Immature natural killer cell (primary cell): ENCODE measurements at places on chromosomes 11 and 22. TPM values are rescaled to one million over a fixed set of nuclear protein-coding genes. Genes with fewer than 3 reads are reported as not detected.

- no peak for DNase-seq
- no peaks in the 10 kb centered on the region for H3K36me3 ChIP-seq
- no peak overlapping the region for H3K4me3 ChIP-seq
- peak overlapping the region; percentile 49 for H3K27ac ChIP-seq
Observed at GRCh38 chr11:61119055-61119454, 16.8 kb downstream of the CD5 start.

DNA sequence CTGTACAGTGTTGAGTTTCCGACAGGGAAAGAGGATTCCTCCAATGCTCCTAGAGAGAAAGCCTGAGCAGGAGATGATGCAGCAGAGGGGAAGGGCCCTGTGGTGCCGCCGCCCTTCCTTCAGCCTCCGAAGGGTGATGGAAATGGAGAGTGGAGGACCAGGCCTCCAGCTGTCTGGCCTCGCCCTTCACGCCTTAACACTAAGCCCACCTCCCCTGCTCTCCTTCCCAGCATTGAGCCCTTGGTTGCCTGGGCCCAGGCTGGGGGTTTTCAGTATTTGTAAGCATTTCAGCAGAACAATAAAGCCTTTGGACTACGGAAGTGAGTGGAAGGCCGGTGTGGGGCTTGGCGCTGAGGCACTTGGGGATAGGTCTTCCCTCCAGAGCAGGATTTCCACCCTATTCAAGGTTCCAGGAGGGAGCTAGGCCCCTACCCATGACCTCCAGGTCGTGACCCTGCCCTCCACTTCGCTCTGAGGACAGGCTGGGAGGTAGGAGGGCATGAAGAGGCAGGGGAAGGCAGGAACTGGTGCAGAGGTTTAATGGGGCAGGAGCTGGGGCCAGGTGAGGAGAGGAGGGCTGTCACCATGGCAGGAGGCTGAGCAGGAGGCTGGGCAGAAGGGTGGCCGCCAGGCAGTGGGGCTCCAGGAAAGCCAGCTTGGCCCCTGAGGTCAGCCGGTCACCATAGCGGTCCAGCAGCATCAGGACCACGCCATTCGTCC, 21.6 kb downstream of the TREH start:
- no peak overlapping the region for H3K4me3 ChIP-seq
- no peaks in the 10 kb centered on the region for H3K27me3 ChIP-seq

DNA sequence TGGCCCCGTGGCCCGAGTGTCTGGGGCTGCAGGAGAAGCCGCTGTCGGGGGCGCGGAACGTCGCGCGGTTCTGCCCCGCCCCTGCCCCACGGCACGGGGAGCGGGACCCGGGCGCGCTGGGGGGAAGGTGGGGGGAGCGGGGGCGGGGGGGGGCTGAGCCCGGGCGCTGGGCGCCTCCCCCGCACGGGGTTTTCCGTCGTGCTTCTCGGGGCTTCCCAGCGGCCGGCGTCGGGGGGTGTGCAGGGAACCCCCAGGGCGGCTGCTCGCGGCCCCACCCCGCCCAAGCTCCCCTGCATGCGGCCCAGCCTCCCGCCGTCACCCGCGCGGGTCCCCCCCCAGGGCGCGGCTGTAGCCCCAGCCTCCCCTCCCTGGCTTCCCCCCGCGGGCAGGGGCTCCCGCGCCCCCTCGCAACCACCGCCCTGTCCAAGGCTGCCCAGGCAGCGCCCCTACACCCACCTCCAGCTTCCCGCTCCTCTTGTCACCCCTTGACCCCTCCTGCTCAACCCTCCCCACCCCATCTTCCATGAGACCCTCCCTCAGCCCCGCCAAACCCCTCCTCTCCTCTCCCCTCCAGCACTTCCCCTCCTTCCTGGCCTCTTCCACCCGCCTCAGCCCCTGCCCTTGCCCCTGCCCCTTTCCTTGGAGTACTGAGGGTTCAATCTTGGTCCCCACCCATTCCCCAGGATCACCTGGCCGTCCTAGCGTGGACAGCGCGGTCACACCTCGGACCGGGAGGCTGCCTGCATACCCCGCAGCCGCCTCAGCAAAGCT, 1.7 kb downstream of the IL17REL start:
- DNase-seq = peak; percentile 32
- no peak overlapping the region for H3K27ac ChIP-seq
- peaks cover 4% of the 10 kb centered on the region for H3K4me1 ChIP-seq
- peaks cover 6% of the 10 kb centered on the region for H3K27me3 ChIP-seq
- H3K36me3 ChIP-seq = no peaks in the 10 kb centered on the region
- no peak overlapping the region for H3K4me3 ChIP-seq

DNA sequence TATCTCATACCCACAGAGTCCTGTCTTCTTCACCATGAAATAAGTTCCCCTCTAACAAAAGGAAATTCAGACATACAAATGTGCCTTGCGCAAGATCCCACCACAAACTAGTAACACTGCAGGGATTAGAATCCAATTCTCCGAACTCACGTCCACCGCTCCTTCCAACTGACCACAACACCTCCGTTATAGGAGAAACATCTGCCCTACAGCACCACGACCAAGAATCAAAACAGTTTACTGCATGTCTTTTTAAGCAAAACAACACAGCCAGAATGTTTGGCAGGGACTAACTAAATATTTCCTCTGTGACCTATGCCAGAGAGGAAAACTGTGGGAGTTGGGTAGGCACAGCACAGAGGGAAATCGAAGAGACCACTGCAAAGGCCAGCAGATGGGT, 72.7 kb upstream of the AKIP1 start:
- no peak overlapping the region for H3K27ac ChIP-seq
- no peaks in the 10 kb centered on the region for H3K4me1 ChIP-seq
- H3K36me3 ChIP-seq = no peaks in the 10 kb centered on the region

- DNase-seq = no peak
- no peak overlapping the region for H3K4me3 ChIP-seq
- H3K27me3 ChIP-seq = peaks cover 7% of the 10 kb centered on the region
- no peaks in the 10 kb centered on the region for H3K36me3 ChIP-seq
Observed at GRCh38 chr11:71265559-71266092, 13.2 kb upstream of the SHANK2 start.

DNA sequence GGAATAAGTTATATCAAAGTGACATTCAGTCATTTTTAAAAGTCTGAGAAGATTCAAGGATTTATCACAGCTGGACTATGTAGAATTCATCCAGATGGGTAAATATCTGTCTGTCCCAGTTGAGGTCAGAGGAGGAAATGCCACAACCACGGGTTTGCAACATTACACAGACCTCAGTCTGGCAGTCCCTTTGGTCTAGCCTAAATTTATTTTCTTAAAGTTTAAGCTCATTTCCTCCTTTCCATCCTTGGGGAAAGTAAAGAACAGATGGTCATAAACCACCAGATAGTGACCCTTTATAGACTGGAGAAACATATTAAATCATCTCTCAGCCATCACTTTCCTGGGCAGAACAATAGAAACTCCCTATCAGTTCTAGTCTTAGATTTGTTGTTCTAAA, 238.4 kb upstream of the DDI1 start:
- H3K27me3 ChIP-seq = no peaks in the 10 kb centered on the region
- DNase-seq = no peak
- H3K27ac ChIP-seq = no peak overlapping the region

DNA sequence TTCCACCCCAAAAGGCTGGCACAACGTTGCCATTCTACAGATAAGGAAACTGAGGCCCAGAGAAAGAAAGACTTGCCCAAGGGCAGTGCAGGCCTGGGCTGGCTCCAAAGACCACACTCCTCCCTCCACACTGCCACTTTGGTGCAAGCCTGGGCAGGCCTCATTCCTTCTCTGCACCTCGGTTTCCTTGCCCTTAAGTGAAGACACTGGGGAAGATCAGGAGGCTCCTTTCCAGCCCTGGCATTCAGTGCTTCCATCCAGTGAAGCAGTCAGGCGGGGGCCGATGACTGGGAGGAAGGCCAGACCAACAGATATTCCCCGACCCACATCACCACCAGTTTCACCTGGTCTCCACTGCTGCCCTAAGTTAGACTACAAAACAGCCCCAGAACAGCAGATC, 18.3 kb upstream of the TCF20 start:
- H3K4me3 ChIP-seq = no peak overlapping the region
- H3K4me1 ChIP-seq = peaks cover 13% of the 10 kb centered on the region
- no peak for DNase-seq

- no peaks in the 10 kb centered on the region for H3K27me3 ChIP-seq
- no peak overlapping the region for H3K4me3 ChIP-seq
- DNase-seq = no peak
- H3K27ac ChIP-seq = no peak overlapping the region
- no peaks in the 10 kb centered on the region for H3K4me1 ChIP-seq
Observed at GRCh38 chr11:15765530-15765929, 590.8 kb downstream of the SOX6 start.

DNA sequence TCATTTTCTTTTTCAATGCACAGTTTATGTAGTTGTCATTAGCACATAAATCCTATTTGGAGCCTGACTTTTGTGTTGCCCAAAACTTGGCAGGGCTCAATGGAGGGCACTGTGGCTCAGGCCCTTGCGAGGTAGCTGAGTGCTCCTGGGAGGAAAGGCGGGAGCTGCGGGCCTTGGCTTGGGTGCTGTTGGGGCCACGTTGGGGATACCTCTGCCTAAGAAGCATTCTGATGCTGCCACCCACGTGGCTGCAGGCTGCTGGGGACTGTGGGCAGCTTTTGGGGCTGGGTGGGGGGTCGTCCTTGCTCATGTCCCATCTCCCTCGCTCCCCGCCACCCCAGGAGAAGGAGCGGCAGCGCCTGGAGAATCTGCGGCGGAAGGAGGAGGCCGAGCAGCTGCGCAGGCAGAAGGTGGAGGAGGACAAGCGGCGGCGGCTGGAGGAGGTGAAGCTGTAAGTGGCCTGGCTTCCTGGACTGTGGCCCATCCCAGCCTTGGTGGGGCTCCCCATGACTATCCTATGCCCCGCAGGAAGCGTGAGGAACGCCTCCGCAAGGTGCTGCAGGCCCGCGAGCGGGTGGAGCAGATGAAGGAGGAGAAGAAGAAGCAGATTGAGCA, 20.9 kb downstream of the INCENP start:
- H3K27me3 ChIP-seq = no peaks in the 10 kb centered on the region
- no peak for DNase-seq
- no peak overlapping the region for H3K27ac ChIP-seq
- no peak overlapping the region for H3K4me3 ChIP-seq

GRCh38 chr11:1301220-1302000, 8.0 kb downstream of the TOLLIP start:
- no peak overlapping the region for H3K27ac ChIP-seq
- no peak overlapping the region for H3K4me3 ChIP-seq

- no peak overlapping the region for H3K4me3 ChIP-seq
- H3K4me1 ChIP-seq = no peaks in the 10 kb centered on the region
- DNase-seq = no peak
- no peaks in the 10 kb centered on the region for H3K27me3 ChIP-seq
- no peak overlapping the region for H3K27ac ChIP-seq
Observed at GRCh38 chr11:8329336-8329735, 65.7 kb upstream of the LMO1 start.

DNA sequence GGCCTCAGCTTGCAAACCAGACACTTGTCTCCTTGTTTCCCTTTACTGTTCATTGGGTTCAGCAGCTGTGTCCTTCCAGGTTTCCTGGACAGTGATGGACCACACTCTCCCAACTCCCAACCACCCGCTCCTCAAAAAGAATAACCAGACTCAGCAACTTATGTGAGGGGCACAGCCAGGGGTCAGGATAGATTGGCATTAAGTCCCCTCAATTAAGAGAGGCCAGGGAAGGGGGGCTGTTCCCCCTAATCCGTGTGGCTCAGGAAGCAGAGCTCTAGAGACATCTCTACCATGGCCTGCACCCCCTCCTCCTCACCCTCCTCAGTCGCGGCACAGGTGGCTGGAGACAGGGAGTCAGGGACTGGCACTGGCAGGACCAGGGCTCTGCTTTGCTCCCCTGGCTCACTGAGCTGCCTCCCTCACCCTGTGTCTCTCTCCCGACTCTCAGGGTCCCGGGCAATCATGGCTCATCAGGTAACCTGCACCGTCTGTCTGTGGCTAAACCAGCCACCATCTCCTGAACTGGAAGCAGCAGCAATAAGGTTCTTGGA, 111.7 kb downstream of the ZNF280B start:
- no peak overlapping the region for H3K27ac ChIP-seq
- H3K4me1 ChIP-seq = no peaks in the 10 kb centered on the region
- peaks cover 2% of the 10 kb centered on the region for H3K27me3 ChIP-seq
- no peaks in the 10 kb centered on the region for H3K36me3 ChIP-seq
- no peak overlapping the region for H3K4me3 ChIP-seq
- no peak for DNase-seq

DNA sequence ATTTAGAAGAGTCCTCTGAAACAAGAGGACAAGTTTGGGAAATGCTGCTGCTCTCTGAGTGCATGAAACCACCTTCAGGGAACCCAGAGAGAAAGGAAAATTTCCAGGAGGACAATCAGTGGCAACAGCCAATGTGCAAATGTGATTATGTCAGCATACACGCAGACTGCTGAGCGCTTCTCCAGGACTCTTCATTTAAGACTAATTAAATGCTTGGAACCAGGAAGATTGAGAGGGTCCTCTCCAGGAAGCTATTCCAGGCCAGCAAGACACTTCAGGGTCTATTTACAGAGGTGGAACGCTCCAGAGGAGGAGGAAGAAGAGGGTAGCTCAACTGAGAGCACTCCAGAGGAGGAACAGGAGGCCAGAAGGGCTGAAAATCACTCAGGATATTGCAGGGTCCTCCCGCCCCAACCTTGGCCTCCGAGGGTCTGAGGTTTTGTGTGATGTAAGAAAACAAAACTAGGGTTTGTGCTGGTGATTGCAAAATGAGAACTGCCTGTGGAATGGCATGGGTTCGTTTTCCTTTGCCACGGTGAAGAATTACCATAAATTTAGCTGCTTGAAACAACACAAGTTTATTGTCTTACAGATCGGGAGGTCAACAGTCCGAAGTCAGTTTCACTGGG, 14.1 kb upstream of the HTR3A start:
- H3K4me3 ChIP-seq = no peak overlapping the region
- no peak overlapping the region for H3K27ac ChIP-seq
- DNase-seq = no peak
- H3K36me3 ChIP-seq = no peaks in the 10 kb centered on the region
- no peaks in the 10 kb centered on the region for H3K4me1 ChIP-seq
- peaks cover 2% of the 10 kb centered on the region for H3K27me3 ChIP-seq

- H3K4me1 ChIP-seq = no peaks in the 10 kb centered on the region
- H3K4me3 ChIP-seq = no peak within 1 kb of the TSS
- H3K27ac ChIP-seq = no peak within 1 kb of the TSS
- peaks cover 12% of the 10 kb centered on the region for H3K27me3 ChIP-seq
Observed at GRCh38 chr11:118175993-118176777, at the start of gene SCN2B. Gene SCN2B, minus strand, starts transcription at chr11:118176639. Its CDS starts 208 bp downstream, at chr11:118176431.

DNA sequence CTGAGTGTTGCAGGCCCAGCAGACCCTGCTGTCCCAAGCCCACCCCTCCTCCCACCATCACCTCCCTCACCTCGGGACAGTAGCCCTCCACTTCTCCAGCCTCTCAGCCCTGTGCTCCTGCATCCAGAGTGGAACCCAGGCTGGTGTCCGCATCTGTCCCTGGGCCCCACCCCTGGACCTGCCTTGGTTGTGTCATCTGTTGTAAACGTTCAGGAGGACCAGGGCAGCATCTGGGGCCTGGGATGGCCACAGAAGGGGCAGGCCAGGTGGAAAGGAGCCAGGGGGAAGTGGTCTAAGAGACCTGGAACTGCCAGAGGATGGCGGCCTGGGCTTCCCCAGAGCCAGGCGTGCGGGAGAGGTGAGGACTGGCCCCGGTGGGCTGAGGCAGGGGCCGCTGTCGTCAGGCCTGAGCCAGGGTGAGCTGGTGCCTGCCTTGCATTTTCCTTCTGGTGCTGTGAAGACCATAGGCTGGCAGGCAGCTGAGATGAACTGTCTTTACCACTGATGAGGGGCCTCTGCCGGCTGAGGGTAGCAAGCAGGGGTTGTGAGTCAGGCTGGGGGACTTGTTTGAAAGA, 26.1 kb upstream of the MGAT3 start:
- peaks cover 2% of the 10 kb centered on the region for H3K4me1 ChIP-seq
- no peak overlapping the region for H3K4me3 ChIP-seq
- H3K27ac ChIP-seq = no peak overlapping the region
- DNase-seq = no peak

APOL3 gene
- 83.5 TPM for polyA plus RNA-seq

CNGA4 gene
- not detected for polyA plus RNA-seq

LINC01488 gene
- polyA plus RNA-seq = not detected

PKNOX2 gene
- not detected for polyA plus RNA-seq

CBLIF gene
- polyA plus RNA-seq = not detected

MYOD1 gene
- not detected for polyA plus RNA-seq
